ENCODE measurements at places on chromosomes 12 and 14. TPM values are rescaled to one million over a fixed set of nuclear protein-coding genes. Genes with fewer than 3 reads are reported as not detected.

Gene TAS2R46
- 3.8 TPM for total RNA-seq

Gene AHNAK2
- total RNA-seq, result 2.6 TPM

DNA sequence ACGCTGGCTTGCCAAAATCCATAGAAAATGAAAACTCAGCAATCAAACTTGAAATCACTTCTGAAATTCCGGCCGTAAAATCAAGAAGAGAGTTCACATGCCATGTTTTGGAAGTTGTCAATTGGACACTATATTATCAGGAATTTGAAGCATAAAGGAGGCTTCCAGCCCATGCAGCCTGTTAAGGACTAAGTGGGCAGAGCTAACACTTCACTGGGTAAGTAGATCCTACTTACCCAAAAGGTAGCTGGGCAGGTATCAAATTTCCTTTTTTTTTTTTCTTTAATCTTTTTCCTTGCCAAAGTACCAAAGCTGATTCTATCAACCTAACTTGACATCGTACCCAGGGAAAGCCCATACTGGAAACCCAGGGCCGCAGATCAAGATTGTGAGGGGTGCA lies 71.5 kb upstream of the ARHGAP5 start:
- no peaks in the 10 kb centered on the region for H3K36me3 ChIP-seq
- DNase-seq, result no peak
- no peaks in the 10 kb centered on the region for H3K27me3 ChIP-seq
- no peak overlapping the region for H3K27ac ChIP-seq
- H3K4me3 ChIP-seq, result no peak overlapping the region

- no peak for DNase-seq
- H3K4me3 ChIP-seq, result no peak overlapping the region
- H3K27ac ChIP-seq, result peak overlapping the region; percentile 59
- peaks cover 5% of the 10 kb centered on the region for H3K4me1 ChIP-seq
- H3K27me3 ChIP-seq, result no peaks in the 10 kb centered on the region
- H3K36me3 ChIP-seq, result peaks cover 33% of the 10 kb centered on the region
Observed at GRCh38 chr12:105164068-105164467, 56.5 kb downstream of the WASHC4 start.

DNA sequence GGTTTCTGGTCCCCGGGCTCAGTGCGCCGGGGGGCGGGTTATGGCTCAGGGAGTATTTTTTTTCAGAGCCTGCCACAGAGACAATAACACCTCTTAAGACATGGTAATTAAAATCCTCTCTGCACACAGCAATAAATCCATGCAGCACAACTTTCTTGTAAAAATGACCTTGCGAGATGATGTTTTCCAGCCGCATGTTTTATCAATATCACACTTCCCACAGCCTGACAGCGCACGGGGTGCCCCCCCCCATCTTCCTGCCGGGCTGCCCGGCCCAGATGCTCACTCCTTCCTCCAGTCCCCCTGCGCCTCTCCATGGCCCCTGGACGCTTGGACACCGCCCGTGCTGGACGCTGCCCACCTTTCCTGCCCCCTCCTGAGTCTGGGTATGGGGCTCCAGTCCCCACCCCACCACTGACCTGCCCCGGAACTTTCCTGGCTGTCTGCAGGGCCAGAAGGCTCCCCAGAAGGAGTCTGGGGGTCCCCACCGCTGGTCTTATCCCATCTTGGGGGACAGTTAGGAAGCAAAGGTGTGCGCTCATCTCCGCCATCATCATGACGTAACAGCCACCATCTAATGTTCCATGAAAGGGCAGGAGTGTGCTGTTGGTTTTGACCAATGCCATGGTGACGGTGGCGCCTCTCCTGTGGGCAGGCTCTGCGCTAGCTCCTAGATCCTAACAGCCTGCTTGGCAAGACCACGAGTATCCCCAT lies 182.9 kb downstream of the KIF26A start:
- H3K27me3 ChIP-seq, result peaks cover 10% of the 10 kb centered on the region
- H3K4me1 ChIP-seq, result peaks cover 2% of the 10 kb centered on the region
- no peaks in the 10 kb centered on the region for H3K36me3 ChIP-seq
- no peak overlapping the region for H3K27ac ChIP-seq

GRCh38 chr14:103109535-103110441 lies 13.5 kb upstream of the TNFAIP2 start:
- no peak overlapping the region for H3K27ac ChIP-seq
- peaks cover 30% of the 10 kb centered on the region for H3K4me1 ChIP-seq
- DNase-seq, result no peak
- H3K4me3 ChIP-seq, result no peak overlapping the region
- peaks cover 6% of the 10 kb centered on the region for H3K27me3 ChIP-seq
- no peaks in the 10 kb centered on the region for H3K36me3 ChIP-seq

DNA sequence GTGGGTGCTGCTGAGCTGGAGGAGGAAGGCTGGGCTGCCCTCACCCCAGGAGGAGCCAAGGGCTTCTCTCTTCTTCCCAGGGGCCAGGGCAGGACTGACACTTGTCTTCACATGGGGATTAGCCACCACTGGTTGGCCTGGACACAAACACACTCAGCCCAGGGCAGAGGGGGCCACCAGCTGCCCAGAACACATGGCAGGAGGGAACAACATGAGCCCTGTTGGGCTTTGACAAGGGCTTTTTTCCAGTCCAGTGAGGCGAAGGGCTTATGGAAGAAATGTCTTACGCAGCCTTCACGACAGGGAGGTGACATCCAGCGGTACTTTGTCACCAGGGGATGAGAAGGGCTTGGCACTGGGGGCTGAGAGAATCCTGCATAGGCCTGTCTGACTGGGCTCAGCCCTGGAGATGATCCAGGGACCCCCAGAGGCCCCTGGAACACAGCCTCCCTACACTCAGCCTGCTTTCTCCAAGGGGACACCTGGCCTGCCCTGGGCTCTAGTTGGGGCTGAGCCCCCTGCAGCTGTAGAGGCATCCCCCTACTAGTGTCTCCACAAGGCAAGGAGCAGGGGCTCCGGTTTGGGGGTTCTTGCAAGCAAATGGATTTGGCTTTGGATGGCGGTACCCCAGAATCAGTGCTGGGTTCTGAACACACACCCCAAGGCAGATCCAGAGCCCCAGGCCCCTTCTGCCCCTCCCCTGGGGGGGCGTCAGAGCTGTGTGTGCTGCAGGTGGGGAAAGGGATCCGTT lies 18.9 kb downstream of the ARL6IP4 start:
- no peaks in the 10 kb centered on the region for H3K36me3 ChIP-seq
- H3K27ac ChIP-seq, result no peak overlapping the region
- no peak overlapping the region for H3K4me3 ChIP-seq

GRCh38 chr14:102074415-102074964 lies 12.4 kb downstream of the HSP90AA1 start:
- H3K36me3 ChIP-seq, result peaks cover 20% of the 10 kb centered on the region
- DNase-seq, result no peak
- H3K4me1 ChIP-seq, result peaks cover 5% of the 10 kb centered on the region
- H3K27me3 ChIP-seq, result no peaks in the 10 kb centered on the region

DNA sequence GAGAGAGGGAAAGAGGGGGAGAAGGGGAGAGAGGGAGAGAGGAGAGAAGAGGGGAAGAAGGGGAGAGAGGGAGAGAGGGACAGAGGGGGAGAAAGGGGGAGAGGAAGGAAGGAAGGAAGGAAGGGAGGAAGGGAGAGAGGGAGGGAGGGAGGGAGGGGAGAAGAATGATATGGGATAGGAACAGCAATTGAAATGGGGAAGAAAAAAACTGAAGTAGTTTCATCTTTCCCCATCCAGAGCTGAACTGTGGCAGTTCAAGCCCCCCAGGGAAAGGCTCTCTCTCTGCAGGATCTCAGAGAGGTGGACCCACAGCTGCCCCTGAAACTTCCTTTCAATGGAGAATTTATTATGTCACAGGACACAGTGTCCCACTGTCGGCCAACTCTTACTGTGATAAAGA lies 136.9 kb downstream of the DPF3 start:
- peaks cover 5% of the 10 kb centered on the region for H3K27me3 ChIP-seq
- no peak for DNase-seq
- H3K4me3 ChIP-seq, result no peak overlapping the region
- no peak overlapping the region for H3K27ac ChIP-seq
- peaks cover 4% of the 10 kb centered on the region for H3K4me1 ChIP-seq
- H3K36me3 ChIP-seq, result peaks cover 5% of the 10 kb centered on the region

Gene NYNRIN
- total RNA-seq, result 171 TPM

DNA sequence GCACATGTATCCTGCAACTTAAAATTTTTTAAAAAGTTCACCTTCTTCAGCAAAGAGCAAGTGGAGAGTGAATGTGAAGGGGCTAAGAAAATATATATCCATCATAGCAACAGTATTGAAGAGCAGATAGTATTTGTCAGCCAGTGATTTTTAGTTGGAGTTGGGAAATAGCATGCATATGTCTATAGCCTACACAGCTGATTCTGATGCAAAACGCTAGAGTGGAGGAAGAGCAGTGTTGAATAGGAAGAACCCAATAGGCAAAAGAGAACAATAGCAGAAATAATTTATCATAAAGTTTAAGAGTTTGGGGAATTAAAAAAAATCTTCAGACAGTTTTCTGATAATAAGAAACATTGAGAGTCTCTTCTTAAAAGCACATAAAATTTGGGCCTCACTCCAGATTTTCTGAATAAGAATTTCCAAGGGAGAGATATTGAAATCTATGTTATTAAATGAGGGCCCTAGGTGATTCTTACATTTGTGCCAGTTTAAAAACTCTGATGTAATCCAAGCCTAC lies 12.0 kb downstream of the PDE6H start:
- no peaks in the 10 kb centered on the region for H3K27me3 ChIP-seq
- no peak overlapping the region for H3K4me3 ChIP-seq
- peaks cover 10% of the 10 kb centered on the region for H3K4me1 ChIP-seq
- no peak overlapping the region for H3K27ac ChIP-seq

DNA sequence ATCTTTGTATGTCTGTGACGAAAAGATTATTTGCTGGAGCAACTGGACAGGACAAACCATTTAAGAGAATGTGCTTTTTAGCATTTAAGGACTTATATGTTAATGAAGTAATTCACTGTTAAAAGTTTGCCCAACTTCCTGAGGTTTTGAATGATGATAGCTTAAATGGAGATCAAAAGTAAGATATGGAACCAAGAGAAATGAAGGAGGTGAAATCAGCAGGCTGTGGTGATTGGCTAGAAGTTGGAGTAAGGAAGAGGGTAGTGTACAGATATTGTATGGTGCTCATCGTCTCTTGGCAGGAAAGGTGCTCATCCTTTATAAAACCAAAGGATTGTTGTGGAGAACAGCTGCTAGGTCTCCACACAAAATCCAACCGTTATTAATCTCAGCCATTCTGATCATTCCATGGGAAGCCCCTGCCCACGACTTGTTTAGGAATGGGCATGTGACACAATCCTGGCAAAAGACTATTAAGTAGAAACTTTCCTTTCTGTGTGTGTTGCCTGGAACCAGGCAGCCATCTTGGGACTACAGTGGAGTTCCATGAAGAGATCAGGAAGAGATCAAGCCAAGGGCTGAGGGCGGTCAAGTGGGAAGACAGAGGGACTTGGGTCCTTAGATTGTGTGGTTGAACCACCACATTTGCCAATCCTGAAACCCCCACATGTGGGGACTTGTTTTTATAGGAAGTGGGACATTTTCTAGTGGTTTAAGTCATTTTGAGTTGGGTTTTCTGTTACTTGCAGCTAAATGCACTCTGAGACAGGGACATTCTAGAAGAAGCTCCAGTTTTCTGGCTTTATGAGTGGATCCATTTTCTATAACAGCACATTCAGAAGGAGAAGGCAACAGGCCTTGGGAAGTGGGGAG lies 56.8 kb upstream of the CHST11 start:
- H3K27me3 ChIP-seq, result no peaks in the 10 kb centered on the region
- no peaks in the 10 kb centered on the region for H3K36me3 ChIP-seq
- no peak overlapping the region for H3K4me3 ChIP-seq
- H3K27ac ChIP-seq, result no peak overlapping the region

Data from mesothelial cell of epicardium (in vitro differentiated cells).